ENCODE measurements at places on chromosomes 1 and 21. TPM values are rescaled to one million over a fixed set of nuclear protein-coding genes. Genes with fewer than 3 reads are reported as not detected.

OVAAL gene
- 0.61 TPM for total RNA-seq

SLAMF1 gene
- total RNA-seq, result not detected

KLHL17 gene
- total RNA-seq, result 7.4 TPM

CTSE gene
- 0.54 TPM for total RNA-seq

- no peak for DNase-seq
Observed at GRCh38 chr1:87092846-87093245, 178.4 kb downstream of the HS2ST1 start.

- no peak for DNase-seq
Observed at GRCh38 chr1:47137198-47137597, at the start of gene CYP4A22. Gene CYP4A22, plus strand, starts transcription at chr1:47137441. Its CDS starts 45 bp downstream, at chr1:47137486.

GRCh38 chr1:160207771-160208556, 2.8 kb downstream of the PEA15 start:
- DNase-seq, result no peak

DNA sequence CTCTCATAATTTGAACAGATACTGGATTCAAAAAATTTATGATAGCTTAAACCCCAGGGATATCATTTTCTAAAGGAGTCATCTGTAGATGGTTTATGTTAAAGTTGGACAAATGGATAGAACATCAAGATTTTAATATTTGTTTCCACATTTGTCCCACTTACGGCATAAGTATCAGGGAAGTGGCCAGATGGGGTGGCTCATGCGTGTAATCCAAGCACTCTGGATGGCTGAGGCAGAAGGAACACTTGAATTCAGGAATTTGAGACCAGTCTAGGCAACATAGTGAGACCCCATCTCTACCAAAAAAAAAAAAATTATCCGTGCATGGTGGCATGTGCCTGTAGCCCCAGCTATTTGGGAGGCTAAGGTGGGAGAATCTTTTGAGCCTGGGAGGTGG, 229.1 kb downstream of the GPR52 start:
- no peak for DNase-seq
